ENCODE measurements at places on chromosomes 16 and 17.

GRCh38 chr17:83053739-83054451 lies 25.5 kb upstream of the METRNL start:
- peak; percentile 29 for DNase-seq

- no peak for DNase-seq
These were observed 79.6 kb upstream of the CACNG5 start for GRCh38 chr17:66755101-66755943.

GRCh38 chr17:62860962-62861873 lies 53.1 kb upstream of the MARCHF10 start:
- no peak for DNase-seq

GRCh38 chr16:49932946-49933345 lies 77.0 kb upstream of the ZNF423 start:
- DNase-seq, result no peak

DNA sequence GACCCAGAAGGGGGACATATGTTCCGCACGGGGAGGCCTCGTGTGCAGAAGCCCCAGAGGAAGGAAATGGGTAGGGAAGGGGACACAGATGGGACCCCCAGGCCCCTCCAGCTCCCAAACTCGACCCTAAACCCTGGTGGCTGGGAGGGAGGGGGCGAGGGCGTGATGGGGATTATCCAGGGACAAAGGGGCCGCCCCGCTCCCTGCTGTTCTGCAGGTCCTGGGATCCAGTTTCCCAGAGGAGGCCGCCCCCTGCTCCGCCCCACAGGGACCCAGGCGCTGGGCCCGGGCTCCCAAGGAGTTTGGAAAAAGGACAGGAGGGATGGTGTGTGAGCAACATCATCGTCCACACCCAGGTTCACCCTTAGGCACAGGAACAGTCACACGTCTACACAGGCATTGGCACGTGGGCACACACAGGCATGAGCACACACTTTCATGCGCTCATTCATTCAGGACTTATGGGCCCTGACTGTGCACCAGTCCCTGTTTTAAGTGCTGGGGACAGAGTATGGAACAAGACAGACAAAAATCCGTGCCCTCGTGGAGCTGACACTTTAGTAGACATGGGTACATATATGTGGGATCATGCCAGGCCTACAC lies 12.8 kb upstream of the FBXL19 start:
- no peak for DNase-seq

GRCh38 chr17:66357037-66357436 lies 54.6 kb downstream of the PRKCA start:
- no peak for DNase-seq

GRCh38 chr17:5585836-5586521 lies 1.7 kb upstream of the NLRP1 start:
- no peak for DNase-seq

DNA sequence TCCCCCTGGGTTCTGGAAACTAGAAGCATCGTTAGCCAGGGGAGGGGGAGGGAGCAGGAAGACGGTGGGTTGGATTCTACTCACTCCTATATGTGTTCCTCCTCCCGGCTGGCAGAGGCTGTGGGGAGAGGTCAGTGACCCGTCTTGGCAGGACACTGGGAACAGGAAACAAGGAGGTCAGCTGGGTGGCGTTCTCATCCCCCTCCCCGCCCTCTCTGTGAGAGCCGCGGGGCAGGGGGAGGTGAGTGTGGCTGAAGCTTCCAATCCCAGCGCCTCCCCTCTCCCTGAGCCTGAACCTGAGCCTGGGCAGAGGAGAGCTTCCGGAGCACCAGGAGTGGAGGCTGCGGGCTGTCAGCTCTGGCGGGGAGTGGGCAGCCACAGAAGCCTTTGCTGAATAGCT lies 12.5 kb downstream of the GPRC5C start:
- DNase-seq, result no peak

Measured in activated CD4-positive, alpha-beta T cell treated with anti-CD3 and anti-CD28 coated beads, Interleukin-2, amount 10 ng/mL, durations not matched to agents 7 days and 5 days (primary cell).